Iris pigment epithelial cell (primary cell): ENCODE measurements at places on chromosomes 6 and 20.

DNA sequence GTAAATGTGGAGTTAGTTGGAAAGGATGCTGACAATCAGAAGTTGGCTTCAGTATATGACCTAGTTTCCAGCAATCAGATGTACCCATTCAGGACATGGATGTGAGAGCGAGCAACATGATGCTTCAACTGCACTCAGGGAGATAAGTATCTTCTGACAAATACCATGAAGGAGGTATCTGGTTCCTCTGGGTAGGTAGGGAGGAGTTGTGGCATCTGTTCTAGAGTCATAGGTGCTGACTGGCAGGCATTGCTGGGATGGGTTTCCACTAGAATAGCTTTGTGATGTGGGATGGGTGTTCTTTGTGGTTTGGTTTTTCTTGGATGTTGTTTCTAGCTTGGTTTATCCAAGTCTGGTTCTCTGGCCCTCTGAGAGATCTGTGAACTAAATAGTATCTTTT lies 3.9 kb upstream of the REV3L start:
- no peak for DNase-seq

DNA sequence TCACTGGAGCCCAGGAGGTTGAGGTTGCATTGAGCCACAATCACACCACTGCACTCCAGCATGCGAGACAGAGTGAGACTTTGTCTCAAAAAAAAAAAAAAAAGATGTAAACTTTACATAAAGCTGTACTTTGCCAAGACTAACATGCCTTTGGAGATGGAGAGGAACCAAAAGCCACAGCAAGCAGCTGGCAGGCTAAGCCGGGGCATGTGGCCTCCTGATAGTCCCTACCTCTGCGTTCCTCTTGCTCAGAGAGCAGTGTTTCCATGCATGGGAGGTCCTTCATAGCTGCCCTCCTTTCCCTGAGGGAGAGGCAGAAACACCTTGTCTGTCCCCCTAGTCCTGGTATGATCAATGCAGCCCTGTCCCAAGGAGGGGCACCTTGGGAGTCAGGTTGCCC lies 35.2 kb downstream of the SPATA2 start:
- DNase-seq, result peak; percentile 65

DNA sequence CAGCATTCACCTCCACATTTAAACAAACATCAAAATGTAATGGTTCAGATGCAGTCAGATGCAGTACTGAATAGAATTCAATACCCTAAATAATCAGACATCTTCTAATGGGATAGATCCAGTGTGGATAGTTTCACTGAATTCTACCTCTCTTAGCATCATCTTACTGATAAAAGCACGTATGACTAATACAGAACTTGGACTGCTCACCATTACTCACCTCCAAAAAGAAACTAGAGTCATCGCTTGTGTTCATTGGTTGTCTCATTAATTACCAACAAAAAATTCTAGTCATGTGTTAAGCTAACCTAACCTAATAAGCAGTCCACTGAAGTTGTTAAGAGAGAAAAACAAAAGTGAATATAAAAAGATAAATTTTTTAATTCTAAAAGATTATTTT lies 165.9 kb upstream of the IRAK1BP1 start:
- peak; percentile 57 for DNase-seq

DNA sequence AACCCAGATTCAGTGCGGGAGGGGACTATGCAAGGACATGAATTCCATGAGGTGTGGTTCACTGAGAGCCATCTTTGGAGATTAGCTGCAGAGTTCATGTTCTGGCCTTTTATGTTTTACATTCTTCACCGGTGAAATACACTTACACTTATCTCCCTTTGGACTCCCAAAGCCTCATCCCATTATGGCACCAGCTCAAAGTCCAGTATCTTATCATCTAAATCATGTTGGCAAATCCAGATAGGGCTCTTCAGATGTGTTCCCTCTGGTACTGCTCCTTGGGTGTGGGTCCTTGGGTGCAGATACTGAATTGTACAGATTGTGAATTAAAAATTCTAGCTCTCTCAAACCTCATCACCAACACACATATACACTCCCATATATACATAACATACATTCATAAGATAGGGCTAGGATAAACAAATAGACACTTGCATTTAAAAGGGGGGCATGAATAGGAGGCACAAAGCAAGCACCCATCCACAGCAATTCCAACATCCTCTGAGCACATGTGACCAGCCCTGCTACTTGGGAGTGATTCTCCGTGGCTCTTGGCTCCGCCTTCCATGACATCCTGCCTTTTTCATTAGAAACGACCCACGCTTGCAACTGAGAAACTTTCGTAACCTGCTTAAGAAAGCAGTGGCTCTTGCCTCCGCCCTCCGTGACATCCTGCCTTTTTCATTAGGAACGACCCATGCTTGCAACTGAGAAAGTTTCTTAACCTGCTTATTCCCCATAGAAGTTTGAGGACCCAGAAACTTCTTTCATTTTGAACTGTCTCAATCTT lies 53.6 kb upstream of the LRRC1 start:
- DNase-seq, result peak; percentile 26

DNA sequence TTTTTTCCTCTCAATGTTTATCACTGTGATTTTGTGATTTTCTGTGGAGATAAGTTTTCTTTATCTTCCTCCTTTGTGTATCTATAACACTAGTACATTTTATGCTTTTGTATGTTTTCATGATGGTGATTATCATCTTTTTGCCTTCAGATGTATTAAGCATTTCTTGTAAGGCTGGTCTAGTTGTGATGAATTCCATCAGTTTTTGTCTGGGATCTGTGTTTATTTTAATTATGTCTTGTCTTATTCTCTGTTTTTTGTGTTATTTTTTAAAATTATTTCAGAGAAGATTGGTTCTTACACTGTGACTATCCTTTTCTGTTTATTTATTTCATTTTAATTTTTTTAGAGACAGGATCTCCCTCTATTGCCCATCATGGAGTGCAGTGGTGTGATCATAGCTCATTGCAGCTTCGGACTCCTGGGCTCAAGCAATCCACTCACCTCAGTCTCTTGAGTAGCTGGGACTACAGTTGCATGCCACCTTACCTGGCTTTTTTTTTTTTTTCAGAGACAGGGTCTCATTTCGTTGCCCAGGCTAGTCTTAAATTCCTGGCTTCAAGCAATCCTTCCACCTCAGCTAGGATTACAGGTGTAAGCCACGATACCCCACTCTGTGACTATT lies 187.4 kb downstream of the SLC16A10 start:
- no peak for DNase-seq

DNA sequence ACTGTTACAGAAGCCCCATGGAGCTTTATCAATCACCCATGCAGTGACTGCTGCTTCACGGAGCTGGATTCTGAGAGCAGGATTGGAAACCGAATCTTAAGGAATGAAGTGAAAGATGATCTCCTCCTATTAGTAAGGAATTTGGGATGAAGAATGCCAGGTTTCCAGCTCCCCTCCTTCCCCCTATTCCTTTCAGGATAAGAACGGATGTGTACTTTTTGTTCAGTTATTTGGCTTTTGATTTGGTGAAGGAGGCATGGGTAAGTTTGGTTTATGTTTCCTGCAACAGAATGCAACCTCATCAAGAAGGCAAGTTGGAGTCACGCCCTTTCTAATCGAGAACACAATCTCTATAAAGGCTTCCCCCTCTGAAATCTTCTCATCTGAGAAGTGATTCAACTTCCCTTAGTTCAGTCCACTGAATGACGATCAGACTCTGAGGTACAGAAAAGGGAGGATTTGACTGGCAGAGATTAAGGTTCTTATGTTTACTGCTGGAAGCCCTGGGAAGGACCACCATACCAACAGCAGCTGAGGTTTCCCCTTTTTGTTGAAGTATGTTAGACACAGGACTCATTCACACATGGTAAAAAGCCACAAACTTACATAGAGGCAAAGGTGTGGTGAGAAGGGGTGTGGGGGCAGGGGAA lies 5.5 kb downstream of the ELMO2 start:
- DNase-seq, result peak; percentile 76

DNA sequence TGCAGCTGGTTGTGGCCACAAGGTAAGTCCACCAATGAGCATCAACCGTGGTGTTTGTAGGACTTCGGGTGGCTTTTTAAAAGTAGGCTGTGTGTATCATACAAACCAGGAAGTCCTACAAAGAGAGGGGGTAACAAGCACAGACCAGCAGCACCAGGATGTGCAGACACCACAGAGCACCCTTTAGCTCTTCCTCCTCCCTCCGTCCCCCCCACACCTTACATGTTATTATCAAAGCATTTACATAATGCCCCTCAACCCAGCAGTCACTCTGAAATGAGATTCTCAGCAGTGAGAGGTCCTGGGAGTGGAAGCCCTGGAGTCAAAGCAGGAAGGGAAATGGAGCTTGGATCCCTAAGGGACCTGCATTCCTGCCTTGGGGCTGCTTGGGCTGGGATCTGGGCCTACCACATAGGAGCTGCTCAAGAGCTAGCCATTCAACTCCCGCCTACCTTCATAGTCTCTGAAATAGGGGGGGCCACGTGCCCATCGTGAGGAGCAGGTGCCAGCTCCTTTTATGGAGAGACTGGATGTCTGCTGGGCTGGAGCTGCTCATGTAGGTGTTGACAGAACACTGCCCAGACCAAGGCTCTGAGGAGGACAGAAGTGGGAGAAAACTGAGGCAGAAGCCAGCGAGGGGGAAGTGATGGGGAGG lies 90.6 kb downstream of the PSMB1 start:
- DNase-seq, result no peak

- no peak for DNase-seq
These were observed 46.3 kb upstream of the HMGN3 start for GRCh38 chr6:79280756-79281155.

DNA sequence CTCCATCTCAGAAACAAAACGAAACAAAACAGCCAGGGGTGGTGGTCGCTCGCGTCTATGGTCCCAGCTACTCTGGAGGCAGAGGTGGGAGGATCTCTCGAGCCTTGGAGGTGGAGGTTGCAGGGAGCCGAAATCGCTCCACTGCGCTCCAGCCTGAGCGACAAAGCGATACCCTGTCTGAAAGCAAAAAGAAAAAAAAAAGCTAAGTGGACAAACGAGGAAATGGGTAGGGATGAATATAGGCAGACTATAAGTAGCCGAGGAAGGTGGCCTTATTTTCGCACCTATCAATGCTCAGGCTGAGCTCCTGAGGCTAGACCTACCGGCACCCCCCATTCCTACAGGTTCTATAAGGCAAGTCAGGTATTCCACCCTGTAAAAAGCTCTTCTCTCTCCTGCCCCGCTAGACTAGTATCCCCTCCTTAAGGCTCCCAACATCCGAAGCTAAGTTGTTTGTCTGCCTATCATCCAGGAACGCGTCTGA lies 650 bp upstream of the CASP8AP2 start:
- DNase-seq, result peak; percentile 13

DNA sequence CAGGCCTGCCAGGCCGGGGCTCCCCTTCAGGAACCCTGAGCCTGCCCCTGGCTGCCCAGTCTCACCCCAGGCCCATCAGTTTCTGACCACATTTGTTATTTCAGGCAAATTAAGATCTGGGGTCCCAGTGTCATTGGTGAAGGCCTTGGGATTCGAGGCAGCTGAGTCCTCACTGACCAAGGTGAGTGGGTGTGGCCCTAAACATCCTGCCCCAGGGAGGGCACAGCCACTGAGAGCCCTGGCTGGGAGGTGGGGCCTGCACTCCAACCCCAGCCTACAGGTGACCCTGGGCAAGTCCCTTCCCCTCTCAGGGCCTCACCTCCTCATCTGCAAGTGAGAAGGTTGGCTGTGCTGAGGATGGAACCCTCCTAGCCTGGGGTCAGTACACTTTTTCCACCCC lies 23.8 kb downstream of the BPIFB1 start:
- no peak for DNase-seq

DNA sequence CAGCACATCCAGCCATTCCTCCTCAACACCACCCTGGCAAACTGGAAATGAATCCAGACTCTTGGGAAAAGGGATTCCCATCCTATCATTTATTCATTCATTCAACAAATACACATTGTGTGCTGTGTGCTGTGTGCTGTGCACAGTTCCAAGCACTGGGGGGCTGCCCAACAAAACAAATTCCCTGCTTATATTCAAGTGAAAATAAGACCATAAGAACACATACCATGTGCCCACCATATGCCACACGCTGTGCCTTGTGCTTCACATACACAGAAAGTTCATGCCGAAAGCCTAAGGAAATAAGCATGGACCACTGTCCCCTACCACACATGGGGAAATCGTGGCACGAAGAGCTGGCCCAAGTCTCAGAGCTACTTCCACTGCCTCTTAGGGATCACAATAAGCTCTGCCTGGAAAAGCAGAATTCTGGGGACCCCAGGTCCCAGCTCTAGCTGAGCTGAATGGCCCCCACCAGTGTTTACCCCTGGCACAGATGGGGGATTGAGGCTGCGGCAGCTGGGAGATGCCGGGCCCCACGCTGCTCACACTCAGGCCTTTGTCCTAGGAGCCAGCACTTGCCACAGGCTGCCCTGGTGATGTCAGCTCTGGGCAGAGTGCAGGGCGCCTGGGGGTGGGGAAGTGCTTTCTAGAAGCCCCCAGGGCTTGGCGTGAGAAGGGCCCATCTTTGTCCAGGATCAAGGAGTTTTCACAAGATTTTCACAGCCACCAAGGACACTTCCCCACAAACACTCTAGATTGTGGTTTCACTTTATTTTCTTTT lies 99.6 kb downstream of the PREX1 start:
- no peak for DNase-seq

- DNase-seq, result no peak
These were observed 78.8 kb downstream of the COL21A1 start for GRCh38 chr6:56168596-56168995.

DNA sequence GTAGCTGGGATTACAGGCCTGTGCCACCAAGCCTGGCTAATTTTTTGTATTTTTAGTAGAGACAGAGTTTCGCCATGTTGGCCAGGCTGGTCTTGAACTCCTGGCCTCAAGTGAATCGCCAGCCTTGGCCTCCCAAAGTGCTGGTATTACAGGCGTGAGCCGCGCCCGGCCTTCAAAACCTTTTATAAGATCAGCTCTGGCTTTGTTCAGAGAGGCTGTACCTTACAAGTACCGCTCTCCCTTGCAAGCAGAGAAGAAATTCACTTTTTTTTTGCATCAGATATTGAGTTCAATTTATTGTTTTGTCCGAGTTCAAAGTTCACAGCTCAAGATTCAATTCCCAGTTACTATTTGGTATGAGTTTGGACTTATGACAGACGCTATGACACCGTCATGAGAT lies 1.9 kb upstream of the DNAAF9 start:
- no peak for DNase-seq

GRCh38 chr6:53735896-53736295 lies 58.9 kb upstream of the LRRC1 start:
- no peak for DNase-seq

DNA sequence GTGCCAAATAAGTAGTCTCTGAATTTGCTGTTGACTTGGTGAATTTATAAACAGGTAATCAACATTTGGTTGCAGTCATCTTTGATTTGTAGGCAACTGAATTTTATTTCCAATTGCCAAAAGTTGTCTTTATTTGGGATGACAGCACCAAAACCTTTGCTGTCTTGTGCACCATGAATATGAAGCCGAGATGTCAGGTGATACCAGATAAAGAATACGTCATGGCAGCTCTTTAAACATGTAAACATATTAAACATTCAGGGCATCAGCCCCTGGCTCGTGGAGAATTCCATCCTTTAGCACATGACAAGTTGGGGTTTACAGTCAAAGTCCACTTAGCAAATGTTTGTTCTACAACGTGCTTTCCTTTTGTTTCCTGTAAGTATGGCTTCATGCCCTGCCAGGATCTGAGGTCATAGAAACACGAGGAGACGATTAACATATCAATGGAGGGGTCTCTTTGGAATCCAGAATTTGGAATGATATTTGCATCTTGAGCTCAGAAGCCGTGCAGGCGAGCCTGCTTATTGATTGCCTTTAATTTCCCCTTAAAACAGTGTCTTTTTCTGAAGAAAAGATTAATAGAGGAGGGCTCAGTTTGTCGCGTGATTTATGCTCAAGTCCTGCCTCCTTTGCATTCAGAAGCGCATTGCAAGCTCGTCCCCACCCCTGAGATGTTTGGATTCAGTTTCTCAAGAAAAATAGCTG lies 170.2 kb upstream of the ZNF217 start:
- DNase-seq, result peak; percentile 87

- no peak for DNase-seq
These were observed 43.8 kb upstream of the HIVEP1 start for GRCh38 chr6:11968241-11968806.
